CD4-positive, alpha-beta memory T cell (primary cell): ENCODE measurements at places on chromosomes 1 and 21.
A peak's percentile ranks its signal among the peaks of the same experiment; 100 is the strongest.

- no peak for DNase-seq
Observed at GRCh38 chr1:27755865-27756264, 17.2 kb upstream of the STX12 start.

- no peak for DNase-seq
Observed at GRCh38 chr1:53616927-53617326, 122.0 kb downstream of the GLIS1 start.

GRCh38 chr1:75133750-75134646, at the start of gene LHX8:
LHX8 (plus strand) TSS chr1:75134388; CDS start chr1:75136615, 2,227 bp downstream.
- no peak for DNase-seq

DNA sequence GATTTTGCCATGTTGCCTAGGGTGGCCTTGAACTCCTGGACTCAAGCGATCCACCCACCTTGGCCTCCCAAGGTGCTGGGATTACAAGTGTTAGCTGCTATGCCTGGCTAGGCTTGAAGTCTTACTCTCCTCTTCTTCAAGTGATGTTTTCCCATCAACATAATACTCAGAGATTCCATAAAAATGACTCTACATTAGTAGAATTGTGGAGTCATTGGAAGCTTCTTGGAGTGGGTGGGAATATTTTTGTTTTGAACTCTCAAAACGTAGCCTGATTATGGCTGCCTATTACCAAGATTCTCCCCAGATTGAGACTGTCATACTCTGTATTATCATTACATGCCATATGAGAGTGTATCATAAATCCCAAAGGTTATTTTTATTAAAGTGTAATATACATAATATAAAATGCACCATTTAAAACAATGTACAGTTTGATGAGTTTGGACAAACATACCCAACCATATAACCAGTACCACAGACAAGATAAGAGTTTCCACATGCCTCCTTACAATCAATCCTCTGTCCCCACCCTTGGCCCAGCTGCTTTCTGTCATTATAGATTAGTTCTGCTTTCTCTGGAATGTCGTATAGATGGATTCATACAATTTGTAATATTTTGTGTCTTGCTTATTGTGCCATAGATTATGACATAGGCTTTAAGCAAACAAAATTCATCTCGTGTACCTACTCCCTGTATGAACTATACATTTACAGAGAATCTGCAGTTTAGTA, 8.0 kb upstream of the DNM3 start:
- no peak for DNase-seq

- no peak for DNase-seq
Observed at GRCh38 chr1:170176772-170177171, 31.0 kb downstream of the NTMT2 start.

- no peak for DNase-seq
Observed at GRCh38 chr1:158674302-158674701, 12.2 kb downstream of the SPTA1 start.

DNA sequence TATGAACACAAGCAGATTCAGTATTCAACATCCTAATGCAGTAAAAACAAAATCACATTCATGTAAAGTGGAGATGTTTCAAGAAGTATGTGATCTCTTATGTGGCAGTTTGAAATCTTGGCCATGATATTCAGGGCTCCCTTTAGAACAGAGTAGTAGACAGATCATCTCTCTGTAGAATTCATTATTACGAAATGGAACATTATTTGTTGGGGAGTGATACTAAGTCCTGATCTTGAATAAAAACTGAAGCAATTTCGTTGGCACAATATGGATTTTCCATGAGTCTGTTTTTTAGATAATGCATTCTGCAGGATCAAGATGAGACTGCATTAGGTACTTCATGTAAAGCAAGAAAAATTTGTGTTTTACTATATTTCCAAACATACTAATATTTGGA, 264.4 kb upstream of the NRIP1 start:
- DNase-seq = no peak

DNA sequence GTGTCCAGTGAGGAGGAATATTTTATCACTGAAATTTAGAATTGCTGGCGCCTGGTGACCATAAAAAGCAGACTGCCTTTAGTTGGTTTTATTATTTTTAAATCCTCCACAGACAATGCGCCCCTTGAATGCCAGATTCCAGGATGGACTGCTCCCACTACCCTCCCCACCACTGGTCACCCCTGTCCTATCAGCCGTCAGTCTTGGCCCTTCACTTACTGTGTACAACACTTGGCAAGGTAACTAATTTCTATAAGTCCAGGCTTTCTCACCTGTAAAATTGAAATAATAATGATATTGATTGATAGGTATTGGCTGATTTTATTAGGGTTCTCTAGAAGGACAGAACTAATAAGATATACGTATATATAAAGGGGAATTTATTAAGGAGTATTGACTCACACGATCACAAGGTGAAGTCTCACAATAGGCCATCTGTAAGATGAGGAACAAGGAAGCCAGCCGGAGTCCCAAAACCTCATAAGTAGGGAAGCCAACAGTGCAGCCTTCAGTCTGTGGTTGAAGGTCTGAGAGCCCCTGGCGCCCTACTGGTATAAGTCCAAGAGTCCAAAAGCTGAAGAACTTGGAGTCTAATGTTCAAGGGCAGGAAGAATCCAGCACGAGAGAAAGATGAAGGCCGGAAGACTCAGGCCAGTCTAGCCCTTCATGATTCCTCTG, 17.8 kb downstream of the RHEX start:
- DNase-seq = no peak

- DNase-seq = no peak
Observed at GRCh38 chr1:221117548-221117951, 238.3 kb downstream of the HLX start.

GRCh38 chr1:113990530-113990929, 11.3 kb downstream of the OLFML3 start:
- no peak for DNase-seq

GRCh38 chr1:41315146-41315822, 46.0 kb upstream of the FOXO6 start:
- no peak for DNase-seq

DNA sequence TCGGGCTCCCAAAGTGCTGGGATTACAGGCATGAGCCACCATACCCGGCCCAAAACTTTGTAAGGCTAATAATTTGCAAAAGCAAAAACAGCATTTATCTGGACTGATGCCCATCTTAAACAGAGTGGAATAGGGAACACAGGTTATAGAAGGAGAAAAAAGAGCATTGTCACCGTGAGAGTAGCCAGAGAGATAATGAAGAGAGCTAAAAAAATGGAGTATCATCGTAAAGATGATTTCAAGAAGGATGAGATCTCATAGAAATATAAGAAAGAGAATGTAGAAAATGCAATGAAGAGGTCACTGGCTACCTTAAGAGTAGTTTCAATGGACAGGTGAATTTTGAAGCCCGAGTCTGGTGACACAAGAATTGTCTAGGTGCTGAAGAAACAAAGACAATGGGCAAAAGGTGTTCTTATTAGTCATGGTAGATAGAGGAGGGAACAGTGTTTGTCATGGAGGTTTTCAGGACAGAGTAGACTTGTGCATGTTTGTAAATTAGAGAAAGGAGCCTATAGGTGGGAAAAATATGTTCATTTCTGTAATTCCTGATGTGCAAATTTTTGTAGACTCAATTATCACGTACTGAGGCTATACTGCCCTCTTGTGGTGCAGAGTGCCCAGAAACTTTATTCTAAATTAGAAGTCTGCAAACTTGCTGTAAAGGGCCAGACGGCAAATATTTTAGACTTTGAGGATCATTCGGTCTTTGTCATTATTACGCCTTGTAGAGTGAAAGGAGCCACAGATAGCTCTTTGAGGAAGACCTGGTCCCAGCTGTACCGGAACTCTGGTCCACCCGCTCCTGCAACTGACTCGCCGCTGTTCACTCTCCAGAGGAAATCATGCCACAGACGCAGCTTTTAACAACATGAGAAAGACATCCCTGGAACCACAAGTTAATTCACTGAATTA, 8.1 kb upstream of the TMEM183A start:
- DNase-seq = peak; percentile 60

DNA sequence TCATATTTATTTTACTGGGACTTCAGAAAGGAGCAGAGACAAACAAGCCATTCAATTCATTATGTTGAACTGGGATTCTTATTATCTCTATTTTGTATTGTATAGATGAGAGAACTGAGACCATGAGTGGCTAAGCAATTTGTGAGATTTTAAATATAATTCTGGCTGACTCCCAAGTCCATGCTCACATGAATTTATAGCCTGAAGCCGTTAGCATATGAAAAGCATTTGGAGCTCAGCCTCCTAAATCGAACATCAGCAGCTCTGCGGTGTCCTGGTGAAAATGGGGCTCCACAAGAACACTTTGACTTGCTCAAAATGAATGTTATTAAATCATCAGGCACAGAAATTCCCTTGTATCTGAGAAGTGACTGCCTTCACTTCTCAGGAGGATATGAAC, 96.8 kb upstream of the DPT start:
- no peak for DNase-seq

DNA sequence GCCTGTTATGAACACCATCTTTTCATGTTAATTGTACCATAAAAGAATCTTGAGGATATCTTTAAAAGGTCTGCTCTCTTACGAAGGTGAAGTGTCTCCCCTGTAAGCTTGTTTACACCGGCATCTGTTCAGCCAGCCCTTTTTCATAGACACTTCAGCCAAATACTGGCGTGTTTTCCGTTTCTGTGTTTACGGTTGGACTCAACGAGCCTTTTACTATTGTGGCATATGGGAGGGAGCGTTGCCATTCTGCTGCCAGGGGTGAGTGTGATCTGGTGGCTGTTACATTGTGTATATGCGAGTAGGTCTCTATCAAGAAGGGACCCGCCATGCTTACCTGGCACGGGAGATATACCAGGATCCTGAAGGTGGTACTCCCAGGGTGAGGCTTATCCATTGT, 433.8 kb downstream of the CAMTA1 start:
- no peak for DNase-seq

GRCh38 chr1:213371847-213372619, 321.0 kb downstream of the RPS6KC1 start:
- DNase-seq = no peak

DNA sequence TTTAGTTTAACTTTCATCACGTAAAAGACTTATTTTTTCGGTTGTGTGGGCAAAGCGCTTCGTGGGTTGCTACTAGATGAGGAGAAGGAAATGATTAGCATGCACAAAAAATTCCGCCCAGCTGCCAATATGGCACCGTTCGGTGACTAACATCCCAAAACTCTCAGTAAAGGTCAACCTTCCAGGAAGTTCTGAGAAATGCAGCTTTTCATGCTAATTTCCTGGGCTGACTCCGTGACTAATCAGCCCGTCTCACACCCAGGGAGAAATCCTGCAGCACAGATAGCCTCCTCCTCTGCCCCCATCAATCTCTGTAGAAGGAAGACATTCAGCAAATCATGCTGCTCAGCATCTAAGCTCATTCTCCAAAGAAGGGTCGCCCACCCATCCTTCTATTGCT, 34.1 kb downstream of the TMCO4 start:
- no peak for DNase-seq

DNA sequence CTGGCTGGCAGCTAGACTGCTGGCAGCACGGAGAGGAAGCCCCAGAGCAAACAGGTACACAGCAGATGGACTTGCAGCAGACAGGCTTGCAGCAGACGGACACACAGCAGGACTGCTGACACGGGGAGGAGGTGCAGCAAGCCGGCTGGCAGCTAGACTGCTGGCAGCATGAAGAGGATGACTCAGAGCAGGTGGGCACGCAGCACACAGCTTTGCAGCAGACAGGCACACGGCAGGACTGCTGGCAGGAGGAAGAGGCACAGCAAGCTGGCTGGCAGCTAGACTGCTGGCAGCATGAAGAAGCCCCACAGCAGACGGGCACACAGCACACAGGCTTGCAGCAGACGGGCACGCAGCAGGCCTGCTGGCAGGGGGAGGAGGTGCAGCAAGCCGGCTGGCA, 498 bp downstream of the KRTAP10-2 start:
- no peak for DNase-seq

- no peak for DNase-seq
Observed at GRCh38 chr1:231423648-231424047, 1.6 kb upstream of the EGLN1 start.

DNA sequence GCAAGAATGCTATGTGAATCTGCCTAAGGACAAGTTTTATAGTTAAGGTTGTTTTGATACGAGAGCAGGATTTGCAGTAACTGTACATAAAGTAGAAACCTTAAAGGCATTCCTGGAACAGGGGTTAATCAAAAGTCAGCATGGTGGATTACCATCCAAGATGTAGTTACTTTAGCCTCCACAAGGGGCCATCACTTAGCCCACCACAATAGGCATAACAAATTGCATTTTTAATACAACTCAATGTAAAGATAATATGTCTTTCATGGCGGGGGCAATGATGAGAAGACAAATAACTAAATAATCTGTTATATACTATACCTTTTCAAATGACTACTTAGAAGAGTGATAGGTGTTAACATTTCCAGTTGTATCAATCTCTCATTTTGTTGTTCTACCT, 611.2 kb upstream of the ADGRL4 start:
- DNase-seq = no peak

GRCh38 chr21:45977396-45977795, 4.2 kb upstream of the COL6A1 start:
- DNase-seq = no peak
